Globus pallidus (tissue), 1 donor: ENCODE measurements at places on chromosomes 12 and 14.
A peak's percentile ranks its signal among the peaks of the same experiment; 100 is the strongest.

DNA sequence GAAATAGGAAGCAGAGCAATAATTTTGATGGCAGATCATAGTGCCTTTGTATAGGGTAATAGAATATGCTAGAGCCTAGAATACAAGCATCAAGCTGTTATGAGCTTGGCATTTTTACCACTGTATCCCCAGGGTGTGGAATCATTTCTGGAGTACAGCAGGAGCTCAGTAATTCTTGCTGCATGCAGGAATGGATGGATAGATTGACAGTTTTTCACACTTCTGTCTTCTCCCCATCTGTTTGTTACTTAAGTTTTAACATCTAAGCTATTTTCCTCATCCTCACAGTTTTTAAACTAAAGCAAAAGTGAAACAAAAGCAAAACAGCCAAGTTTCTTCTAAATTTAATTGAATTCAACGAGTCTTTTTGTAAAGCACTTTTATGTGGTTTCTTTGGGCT, 32.6 kb downstream of the ALG10 start:
- DNase-seq: no peak

DNA sequence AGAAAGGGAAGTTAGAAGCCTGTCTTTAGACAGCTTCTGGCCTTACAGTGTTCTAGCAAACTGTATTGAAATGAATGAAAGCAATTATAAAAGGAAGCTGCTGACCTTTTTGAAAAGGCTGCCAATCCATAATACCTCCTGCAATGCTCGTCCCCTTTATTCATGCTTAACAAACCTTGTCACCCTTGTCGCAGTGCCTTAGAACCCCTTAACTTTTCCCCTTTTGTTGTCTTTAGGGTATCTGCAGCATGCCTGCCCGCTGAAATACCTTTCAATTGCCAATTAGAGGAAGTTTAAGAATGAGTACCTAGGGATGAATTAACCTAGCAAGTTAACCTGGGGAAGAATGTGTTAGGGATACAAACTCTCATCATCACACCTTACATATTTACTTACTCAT, 731.2 kb downstream of the RERGL start:
- no peak for DNase-seq

- no peak for DNase-seq
Measured at GRCh38 chr12:79689477-79690141, 1.2 kb downstream of the PAWR start.

DNA sequence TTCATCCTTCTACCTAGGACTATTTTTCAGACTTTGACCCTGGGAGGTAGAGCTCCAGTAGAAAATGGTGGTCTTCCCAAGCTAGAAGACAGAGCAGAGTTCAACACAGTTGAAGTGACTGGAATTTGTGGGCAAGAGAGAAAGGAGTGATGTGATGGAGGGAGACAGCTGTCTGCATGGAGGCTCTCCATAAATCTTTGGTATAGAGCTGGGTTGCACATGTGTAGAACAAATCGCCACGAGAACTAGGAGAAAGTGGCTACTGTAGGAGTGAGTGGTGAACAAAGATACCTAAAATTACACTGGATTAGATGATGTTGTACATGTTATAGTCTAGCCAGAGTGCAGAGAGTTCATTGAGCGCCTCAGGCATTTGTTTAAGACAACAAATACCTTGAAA, 14.5 kb downstream of the GPR135 start:
- no peak for DNase-seq

DNA sequence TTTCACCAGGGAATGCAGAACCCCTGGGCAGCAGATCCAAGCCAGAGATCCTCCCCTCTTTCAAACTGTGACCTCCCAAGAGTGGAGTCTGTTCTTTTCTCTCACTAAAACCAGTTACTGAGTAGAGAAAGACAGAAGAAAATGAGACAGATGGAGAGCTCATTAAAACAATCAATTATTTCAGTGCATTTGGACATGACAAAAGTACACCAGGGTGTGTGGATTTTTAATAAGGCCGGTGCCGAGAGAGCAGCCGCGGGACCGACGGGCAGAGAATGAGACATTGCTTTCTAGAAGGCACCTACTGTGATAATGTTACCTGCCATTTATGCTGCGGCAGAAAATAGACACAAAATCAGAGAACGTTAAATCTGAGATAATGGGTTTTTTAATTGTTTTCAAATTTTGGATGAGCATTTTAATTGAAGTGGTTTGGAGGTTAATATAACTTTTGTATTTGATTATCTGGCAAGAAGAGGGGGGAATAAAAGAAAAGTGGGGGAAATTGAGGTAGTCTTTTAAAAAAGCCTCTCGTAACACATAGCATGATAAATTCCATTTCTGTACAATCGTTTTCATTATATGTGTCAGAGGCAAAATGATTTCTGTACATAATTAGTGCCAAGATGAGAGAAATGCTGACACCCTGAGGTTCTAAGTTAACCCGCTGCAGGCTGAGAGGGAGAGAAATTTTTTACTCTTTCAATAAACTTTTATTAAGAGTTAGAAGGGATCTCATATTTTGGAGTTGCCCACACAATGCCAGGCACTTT, 70.8 kb downstream of the HSPB8 start:
- DNase-seq: no peak

DNA sequence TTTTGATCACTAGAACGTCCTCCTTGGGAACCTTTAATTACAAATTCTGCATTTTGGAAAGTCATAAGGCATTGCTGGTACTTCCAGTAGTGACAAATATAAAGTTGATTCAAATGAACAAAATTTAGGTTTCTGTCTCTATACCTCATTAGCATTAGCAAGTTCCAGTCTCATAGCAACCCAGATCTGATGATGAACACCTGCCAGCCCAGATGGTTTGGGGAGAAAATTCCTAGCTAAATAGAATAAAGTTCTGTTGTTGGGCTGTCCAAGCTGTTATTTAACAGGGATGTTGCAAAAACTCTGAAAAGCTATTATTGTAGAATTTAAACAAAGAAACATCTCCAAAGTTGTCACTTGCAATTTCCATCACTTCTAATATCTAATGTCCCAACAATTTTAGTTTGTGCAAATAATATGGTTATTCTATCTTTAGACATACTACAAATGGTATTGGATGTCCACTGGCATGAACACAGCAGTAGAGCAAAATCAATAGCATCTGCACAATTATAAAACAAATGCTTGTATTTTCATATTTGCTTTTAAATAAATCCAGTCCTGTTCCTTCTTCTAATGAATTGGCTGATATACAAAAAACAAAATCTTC, 299.4 kb downstream of the SLC16A7 start:
- DNase-seq: no peak

- DNase-seq: peak; percentile 30
Measured at GRCh38 chr14:81323093-81323492, 77.0 kb downstream of the STON2 start.

- peak; percentile 64 for DNase-seq
Measured at GRCh38 chr12:124727264-124727800, 136.3 kb downstream of the SCARB1 start.

DNA sequence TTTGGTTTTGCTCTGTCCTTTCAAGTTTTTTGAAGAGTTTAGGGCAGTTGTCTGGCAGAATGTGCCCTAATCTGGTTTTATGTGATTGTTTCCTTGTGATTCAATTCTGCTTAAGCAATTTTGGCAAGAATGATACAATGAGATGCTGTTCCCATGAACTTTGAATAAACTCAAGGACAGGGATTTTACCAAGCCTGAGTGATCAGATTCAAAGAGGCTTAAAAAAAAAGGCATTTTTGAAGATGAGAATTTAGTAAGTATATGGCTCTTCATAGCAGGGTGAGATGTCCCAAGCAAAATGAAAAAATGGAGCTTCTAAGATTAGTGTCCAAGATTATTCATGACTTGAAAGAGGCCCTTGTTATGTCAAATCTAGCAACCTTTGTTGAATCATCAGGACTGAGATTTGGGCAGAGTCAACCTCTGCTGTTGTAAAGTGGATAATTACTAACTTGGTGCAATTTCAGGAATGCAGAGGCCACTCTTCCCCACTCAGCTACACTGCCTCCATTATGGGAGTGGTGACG, 180.6 kb upstream of the NUDT4 start:
- no peak for DNase-seq

DNA sequence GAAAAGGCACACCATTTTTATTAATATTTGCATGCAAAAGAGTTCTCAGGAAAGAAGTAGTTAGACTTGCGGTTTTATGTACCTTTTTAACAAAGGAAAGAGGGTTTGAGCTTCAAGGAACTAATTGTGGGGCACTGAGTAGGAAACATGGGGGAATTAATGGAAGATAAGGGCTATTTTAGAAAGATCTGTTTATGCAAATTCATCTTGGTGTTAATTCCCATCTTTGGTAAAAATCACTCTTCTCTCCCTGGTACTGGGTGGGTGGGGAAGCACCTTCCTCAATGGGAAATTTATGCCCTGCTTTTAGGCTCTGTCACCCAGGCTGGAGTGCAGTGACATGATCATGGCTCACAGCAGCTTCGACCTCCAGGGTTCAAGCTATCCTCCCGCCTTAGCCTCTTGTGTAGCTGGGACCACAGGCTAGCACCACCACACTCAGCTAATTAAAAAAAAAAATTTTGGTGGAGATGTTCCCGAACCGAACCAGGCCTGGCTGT, 30.1 kb upstream of the RESF1 start:
- DNase-seq: no peak

- DNase-seq: no peak
Measured at GRCh38 chr12:112218150-112218549, 92.8 kb downstream of the TRAFD1 start.

DNA sequence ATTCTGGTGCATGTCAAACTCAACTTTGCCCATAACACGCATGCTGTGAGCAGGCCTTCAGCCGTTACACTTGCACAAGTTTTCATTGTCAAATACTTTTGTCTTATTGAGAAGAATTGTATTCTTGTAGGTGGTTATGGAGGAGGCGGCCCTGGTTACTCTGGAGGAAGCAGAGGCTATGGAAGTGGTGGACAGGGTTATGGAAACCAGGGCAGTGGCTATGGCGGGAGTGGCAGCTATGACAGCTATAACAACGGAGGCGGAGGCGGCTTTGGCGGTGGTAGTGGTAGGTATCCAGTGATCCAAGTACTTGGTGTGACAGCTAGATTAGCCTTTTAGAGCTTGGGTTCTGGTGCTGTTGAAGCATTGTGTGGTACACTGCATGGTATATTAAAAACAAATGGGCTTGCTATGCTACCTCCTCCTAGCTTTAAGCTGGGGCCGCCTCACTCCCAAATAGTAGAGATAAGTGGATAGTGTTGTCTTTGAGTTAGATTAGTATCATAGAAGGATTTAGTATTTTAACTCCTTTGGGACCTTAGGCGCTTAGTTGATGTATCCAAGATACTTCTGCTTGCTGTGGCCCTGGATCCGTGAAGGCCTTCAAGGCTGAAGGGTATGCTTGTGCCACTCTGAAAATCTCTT, 2.5 kb downstream of the HNRNPA1 start:
- DNase-seq: no peak

- DNase-seq: no peak
Measured at GRCh38 chr12:12482150-12482761, 80.4 kb downstream of the DUSP16 start.
